ENCODE measurements at places on chromosomes 7 and 10.
A peak's percentile ranks its signal among the peaks of the same experiment; 100 is the strongest.

GRCh38 chr7:585229-585711 is 65.6 kb upstream of the PDGFA start:
- no peak for DNase-seq

DNA sequence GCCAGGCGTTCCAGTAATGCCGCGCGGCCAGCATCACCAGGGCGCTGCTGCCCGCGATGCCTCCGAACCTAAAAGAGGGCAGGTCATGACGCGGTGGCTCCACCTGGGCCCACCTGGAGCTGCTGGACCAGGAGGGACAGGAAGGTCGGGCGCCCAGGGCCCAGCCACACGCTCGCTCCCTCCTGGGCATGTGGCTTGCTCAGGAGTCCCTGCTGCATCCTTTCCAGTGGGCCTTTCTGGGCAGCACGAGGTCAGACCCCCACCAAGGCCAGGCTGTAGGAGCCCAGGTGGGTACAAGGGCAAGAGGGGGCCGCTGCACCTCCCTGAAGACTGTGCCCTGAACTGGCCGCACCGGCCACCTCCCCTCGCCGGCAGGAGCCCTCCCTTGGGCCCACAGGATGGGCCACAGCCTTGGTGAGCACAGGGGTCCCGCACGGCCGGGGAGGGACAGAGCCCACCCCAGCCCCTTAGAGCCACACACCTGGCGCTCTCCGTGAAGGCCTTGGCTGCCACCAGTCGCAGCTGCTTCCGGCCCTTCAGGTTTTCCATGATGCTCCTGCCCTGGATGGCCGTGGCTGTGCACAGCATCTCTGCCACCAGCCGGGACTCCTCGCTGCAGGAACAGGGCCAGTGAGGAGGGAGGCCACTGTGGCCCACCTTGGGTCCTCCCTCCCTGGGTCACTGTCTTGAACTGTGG is 43.2 kb downstream of the CFAP46 start:
- DNase-seq: no peak

DNA sequence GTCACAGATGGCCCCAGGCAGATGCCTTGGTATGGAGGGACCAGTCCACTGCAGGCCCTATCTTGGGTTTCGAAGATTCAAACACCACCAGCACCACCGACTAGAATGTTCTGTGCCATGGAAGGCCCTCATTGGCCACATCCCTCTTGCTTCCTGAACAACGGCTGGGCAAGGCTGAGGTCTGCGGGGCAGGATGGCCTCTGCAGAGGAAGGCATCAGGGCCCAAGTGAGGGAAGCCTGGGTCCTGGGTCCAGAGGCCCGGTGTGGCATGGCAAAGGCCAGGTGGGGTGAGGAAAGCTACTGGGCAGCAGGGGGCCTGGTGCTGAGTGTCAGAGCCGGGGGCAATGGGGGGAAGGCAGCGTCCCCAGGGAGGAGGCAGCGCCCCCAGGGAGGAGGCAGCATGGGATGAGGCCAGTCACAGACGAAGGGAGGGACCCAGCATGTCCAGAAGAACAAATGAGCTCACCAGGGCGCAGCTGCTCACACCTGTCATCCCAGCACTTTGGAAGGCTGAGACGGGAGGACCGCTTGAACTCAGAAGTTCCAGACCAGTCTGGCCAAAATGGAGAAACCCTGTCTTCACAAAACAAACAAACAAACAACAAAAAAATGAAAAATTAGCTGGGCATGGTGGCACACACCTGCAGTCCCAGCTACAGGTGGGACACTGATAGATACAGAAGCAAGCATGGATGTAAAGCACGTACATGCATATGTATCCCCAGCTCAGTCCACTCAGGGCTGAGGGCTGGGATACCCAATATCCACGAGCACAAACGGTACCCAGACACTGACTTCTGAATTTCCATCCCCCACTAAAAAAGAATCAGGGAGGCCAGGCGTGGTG is 64.4 kb downstream of the PROSER2 start:
- DNase-seq: no peak

DNA sequence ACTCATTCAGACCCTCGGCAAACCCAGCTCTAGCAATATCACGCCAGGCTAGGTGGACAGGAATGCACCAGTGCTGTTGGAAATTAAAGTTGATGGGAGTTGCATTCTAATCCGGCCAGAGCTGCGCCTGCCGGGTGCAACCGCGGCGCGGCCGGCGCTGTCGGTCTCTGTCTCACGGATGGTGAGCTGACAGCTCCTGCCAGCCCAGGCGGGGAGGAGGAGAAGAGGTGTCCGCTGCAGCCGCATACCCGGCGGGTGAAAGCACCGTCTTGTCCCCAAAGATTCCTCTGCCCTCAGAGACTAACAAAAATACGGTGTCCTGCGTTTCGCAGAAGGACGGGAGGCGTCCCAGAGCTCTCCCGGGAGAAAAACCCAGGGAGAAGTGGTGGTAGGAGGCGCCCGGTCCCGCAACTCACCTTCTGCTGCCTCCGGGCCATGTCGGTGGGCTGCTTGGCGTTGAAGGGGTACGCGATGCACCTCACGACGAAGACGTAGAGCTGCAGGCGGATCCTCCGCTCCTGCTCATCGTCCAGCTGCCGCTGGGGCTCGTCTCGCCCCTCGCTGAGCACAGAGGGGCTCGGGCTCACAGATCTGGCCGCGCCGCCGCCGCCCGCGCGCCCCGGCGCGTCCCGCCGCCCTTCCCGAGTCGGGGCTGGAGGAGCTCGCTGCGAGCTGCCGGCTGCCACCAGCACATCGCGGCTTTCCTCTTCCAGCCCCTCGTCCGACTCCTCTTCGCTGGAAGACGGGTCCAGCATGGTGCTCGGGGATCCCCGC is 490 bp downstream of the CADPS2 start:
- peak; percentile 64 for DNase-seq

DNA sequence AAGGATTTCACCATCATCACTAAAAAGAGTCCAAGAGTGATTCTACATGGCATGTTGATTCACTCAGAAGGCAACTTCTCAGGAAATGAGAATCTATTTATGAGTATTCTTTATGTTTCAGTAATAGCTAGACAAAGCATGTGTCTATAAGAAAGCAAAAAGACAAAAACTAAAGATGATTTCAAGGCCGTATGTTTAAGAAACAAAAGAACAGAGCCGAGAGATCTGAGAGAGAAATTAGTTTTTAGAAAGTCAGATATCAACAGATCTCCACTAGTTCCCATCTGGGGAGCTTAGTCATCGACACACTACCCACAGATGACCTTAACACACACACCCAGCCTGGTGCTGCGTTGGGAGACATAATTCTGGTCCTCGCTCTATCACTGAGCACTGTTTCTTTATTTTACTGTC is 21.0 kb downstream of the PIP4K2A start:
- DNase-seq: peak; percentile 78

DNA sequence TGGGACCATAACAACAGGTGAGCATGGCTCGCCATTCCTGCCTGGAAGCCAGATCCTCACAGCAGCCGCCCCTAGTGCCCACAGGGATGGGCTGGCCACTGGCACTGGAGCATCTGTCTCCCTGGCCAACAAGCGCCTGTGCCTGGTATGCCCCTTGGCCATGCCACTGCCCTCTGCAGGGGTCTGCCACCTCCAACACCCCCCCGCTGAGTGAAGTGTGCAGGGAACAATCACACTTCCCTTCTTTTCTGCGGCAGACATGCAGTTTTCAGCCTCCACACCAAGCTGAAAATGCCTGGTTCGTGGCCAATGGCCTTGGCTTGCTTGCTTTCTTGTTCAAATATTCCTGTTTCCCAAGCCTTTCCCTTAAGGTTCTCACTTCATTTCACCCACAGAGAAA is 50.7 kb downstream of the HSPA12A start:
- no peak for DNase-seq

- DNase-seq: no peak
Observed at GRCh38 chr7:50787825-50788224, 5.1 kb upstream of the GRB10 start.

DNA sequence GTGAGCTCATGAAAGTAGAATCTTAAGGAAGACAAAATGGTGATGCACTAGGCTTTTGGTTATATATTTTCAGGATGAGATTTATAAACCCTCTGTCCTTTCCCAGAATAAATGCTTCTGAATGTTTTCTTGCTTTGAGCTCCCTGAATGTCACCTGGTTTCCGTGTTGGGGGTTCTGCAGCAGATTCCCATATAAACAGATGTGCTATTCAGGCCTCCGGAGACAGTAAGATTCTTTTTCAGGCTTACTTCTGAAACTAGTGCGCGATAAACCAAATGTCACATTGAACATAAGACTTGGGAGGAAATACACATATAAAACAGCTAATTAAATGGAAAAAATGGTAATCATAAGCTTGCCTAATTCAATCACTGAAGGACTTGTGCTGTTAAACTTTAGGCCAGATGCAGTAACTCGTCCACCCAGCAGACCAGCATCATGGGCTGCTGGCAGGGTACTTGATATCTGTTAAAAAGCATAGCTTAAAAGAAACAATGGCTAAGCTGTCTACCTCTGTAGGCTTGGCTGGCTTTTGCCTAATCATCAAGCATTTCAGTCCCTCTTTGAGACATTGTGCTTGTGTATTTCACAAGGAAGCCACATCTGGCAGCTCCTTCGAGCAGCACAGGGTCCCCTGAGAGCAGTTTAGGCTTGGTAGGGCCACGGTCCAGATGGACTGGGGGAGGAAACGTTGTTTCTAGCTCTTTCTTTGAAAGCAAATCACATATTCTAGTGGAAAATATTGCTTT is 281.2 kb upstream of the KIAA1217 start:
- DNase-seq: no peak

DNA sequence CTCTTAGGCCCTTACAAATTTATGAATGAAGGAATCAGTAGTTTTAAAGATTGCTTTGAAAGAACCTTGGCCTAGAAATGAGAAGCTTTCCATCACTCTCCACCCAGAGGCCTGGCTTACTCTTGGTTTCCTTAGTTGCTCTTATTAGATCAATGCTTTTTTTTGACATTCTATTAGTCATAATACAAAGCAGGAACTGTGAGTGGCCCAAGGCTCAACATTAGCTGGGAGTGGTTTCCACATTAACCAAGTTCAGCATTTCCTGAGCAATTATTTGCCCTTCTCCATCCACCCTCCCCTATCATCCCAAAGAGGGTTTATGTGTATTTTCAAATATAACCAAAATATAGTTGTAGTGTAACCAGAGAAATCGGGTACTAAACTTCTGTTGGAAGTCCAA is 103.4 kb upstream of the FAM204A start:
- DNase-seq: no peak

- no peak for DNase-seq
Observed at GRCh38 chr10:50358411-50358810, 107.1 kb upstream of the ASAH2 start.

- DNase-seq: no peak
Observed at GRCh38 chr10:123272171-123272570, 118.0 kb downstream of the BUB3 start.

GRCh38 chr10:96642973-96643372 is 56.2 kb upstream of the TM9SF3 start:
- peak; percentile 49 for DNase-seq

DNA sequence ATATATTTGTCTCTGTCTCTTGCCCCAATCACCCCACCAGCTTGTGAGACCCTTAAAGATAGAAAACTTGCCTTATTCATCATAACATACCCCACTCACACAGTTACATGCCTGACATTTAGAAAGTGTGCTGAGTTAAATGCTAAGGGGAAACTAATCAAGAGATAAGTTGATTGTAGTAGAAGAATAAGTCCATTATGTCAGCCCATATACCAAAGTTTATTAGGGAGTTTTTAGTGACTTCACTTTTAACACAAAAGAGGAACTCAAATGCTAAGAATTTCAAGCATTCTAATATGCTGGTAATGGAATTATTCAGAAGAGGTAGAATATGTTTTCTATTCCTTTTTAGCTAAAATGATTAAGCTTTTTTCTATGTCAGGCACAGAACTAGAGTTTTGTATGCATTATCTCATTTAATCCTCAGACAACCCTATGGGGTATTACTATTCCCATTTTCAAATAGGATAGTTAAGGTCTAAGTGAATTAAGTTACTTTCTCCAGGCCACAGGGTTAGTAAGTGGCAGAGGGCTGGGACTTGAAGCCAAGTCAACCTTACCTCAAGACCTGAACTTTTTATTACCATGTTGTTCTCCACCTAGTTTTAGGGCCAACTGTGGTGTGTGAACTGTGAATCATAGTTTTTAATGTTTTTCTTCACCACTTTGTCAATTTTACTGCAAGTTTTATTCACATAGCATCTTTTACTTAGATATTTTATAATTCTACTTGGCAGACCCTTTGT is 19.6 kb downstream of the ASAH2 start:
- no peak for DNase-seq

GRCh38 chr7:117384688-117385362 is 42.5 kb downstream of the ASZ1 start:
- no peak for DNase-seq

GRCh38 chr10:68925489-68925888 is 24.4 kb downstream of the DDX50 start:
- DNase-seq: no peak

DNA sequence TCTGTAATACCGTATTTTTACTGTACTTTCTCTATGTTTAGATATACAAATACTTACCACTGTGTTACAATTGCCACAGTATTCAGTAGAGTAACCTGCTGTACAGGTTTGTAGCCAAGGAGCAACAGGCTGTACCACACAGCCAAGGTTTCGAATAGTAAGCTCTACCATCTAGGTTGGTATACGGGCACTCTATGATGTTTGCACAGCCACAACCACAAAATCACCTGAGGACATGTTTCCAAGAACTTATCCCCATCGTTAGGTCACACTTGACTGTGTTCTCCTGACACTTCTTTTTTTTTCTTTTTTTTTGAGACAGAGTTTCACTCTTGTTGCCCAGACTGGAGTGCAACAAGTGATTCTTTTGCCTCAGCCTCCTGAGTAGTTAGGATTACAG is 134.6 kb upstream of the TRIM24 start:
- no peak for DNase-seq

DNA sequence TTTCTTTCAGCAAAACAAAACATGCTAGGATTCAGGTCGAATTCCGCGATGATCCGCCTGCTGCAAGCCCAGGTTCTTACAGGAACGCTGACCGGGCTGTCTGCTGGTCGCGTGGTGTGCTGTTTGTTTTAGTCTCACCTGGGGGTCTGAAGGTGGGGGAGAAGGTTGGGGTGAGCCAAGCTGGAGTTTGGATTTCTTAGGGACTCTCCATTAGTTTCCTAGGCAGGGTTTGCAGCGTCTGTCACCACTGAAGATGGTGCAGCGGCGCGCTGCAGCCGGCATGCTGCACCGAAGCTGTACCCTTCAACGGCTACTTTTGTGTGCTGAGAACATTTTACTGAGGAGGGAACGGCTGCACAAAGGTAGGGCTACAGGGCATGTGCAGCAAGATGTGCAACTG is 48.7 kb downstream of the GCC1 start:
- peak; percentile 29 for DNase-seq

Data from AG20443 (cell line).